Stimulated activated CD4-positive, alpha-beta T cell treated with anti-CD3 and anti-CD28 coated beads, Interleukin-12 subunit alpha, Interleukin-12 subunit beta, amount 100 ng/mL, for 4 hours (primary cell): ENCODE measurements at places on chromosomes 1 and 21.

DNA sequence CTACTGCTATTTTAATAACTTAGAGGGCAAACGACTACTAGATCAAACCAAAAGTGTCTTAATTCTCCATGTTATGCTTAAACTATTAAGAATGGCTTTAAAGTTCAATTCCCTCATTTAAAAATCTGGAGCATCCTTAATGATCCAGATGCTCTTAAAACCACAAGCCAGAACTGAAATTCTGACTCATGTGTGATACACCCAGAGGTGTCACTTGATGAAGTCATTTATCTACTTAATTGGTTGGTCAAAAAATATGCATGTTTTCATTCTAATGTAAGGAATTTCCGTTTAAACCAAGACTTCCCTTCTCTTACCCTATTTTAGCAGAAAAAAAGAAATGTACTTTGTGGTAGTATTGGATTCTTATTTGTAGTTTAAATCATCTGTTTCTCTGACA is 1261.2 kb upstream of the B3GALT2 start:
- no peak for DNase-seq

GRCh38 chr1:239218301-239218700 is 168.1 kb upstream of the CHRM3 start:
- DNase-seq = no peak

DNA sequence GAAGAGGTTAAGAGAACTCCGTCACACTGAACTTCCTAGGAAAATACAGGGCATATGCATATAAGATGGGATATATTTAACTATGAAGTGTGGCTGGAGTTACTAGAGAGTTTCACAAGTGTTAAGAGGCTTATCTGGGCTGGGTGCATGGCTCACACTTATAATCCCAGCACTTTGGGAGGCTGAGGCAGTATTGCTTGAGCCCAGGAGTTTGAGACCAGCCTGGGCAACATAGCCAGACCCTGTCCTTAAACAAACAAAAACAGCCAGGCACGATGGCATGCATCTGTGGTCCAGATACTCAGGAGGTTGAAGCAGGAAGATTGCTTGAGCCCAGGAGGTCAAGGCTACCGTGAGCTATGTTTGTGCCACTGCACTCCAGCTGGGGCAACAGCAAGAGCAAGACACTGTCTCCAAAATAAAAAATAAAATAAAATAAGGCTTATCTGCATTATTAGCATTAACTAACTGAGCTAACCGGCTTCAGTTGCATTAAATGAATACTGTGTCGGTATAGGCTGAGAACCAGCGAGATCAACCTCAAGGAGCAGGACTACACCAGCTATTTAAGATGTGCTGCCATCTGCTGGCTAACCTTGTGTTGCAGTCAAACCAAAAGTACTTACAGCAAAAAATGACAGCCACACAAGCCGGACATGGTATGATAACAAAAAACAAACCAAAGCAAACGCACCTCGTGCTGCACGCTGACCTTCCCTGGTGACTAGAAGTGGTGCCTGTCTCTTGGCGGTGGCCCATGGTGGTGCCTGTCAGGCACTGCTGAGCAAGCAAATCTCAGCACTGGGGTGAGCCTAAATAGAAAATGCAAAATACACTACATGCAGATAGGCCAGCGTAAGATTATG is 19.7 kb upstream of the RBBP5 start:
- DNase-seq = peak; percentile 67

- no peak for DNase-seq
These were observed 85.1 kb downstream of the ENAH start for GRCh38 chr1:225567789-225568188.
